ENCODE measurements at places on chromosomes 6 and 20. TPM values are rescaled to one million over a fixed set of nuclear protein-coding genes. Genes with fewer than 3 reads are reported as not detected.
A peak's percentile ranks its signal among the peaks of the same experiment; 100 is the strongest.

Gene TBC1D32
- 4.6 TPM for total RNA-seq

Gene PKIB
- total RNA-seq, result 0.52 TPM

Gene E2F1
- total RNA-seq, result 67.8 TPM

Gene HLA-DOB
- 1.7 TPM for total RNA-seq

Gene CENPQ
- 20.5 TPM for total RNA-seq

Gene MYB
- 19.4 TPM for total RNA-seq

Gene PDE10A
- total RNA-seq, result not detected

Gene TINAG
- not detected for total RNA-seq

Gene ATP9A
- 1.6 TPM for total RNA-seq

Gene SPTLC3
- 0.02 TPM for total RNA-seq

Gene CST2
- not detected for total RNA-seq

Gene RGS17
- not detected for total RNA-seq

Gene NOTCH4
- 0.51 TPM for total RNA-seq

DNA sequence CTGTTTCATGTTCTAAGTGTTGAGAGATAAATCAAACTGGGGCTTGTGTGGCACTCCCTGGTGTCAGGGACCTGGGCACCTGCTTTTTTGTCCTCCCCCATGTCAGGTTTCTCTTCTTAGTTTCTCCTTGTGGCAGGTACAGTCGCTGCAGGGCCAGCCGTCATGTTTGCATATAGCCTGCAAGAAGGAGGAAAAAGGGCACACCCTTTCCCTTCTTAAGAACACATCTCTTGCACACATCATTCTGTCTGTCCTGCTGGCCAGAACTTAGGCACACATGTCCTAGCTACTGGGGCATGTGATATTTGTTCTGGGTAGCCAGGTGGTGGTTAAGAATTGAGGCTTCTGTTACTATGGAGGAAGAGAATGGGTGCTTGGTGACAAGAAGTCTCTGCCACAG lies 27.9 kb downstream of the CDC5L start:
- DNase-seq, result no peak

DNA sequence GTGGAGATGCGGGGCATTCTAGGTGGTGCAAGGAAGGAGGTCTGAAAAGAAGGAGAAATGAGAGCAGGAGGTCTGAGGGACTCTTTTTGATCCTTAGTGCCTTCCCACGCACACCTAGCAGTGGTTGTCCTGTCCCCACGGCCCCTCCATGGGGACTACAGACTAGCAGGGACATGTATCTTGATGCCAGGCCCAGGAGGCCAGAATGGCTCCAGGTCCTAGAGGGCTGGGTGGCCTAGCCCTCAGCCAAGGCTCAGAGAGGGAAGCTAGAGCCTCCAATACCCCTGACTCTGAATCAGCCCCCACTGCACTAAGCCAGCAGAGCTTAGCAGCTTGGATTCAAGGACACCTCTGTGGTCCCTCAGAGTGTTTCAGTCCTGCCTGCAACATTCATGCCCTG lies 16.7 kb upstream of the BLCAP start:
- no peak for DNase-seq

- DNase-seq, result no peak
Observed at GRCh38 chr20:10157549-10157948, 61.1 kb upstream of the SNAP25 start.

DNA sequence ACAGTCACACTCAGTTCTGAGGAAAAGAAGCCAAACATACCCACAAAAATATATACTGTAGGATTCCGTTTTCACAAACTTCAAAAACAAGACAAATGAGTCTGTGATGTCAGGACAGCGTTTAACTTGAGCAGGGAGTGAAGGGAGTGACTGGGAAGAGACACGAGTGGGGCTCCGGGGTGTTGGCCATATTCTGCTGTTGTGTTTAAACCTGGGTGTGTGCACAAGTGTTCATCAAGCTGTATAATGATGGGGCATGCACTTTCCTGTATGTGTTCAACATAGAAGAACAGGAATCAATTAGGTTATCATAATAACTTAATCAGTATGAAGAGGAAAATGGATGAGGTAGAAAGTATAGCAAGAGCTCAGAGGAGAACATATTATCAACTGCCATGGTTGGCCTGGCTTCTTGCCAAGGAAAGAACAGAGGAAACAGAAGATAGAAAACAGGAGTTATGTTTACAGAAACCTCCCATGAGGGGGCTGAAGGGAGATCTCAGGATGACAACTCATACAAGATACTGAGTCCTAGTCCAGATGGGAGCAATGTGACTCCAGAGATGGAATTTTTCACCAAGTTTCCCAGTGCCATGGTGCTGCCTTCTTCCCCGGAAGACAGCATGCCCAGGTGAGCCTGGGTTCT lies 15.1 kb upstream of the AFDN start:
- DNase-seq, result no peak

- DNase-seq, result no peak
Observed at GRCh38 chr6:140052736-140053729, 678.6 kb upstream of the CITED2 start.

DNA sequence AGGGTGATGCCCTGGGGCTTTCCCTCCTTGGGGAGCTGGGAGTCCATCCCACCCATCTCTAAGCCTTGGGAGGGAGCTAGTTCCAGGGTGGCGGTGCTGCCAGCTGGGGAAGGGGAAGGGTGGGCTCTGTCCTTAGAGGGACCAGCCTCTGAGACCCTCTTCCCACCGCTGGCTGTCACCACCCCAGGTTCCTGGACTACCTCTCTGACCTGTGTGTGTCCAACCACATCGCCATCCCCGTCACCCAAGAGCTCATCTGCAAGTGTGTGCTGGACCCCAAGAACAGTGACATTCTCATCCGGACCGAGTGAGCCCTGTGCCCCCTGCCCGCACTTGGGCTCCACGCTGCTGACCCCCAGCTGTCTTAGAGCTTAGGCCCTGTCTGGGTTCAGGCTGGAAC lies 43.2 kb downstream of the UQCC2 start:
- no peak for DNase-seq

DNA sequence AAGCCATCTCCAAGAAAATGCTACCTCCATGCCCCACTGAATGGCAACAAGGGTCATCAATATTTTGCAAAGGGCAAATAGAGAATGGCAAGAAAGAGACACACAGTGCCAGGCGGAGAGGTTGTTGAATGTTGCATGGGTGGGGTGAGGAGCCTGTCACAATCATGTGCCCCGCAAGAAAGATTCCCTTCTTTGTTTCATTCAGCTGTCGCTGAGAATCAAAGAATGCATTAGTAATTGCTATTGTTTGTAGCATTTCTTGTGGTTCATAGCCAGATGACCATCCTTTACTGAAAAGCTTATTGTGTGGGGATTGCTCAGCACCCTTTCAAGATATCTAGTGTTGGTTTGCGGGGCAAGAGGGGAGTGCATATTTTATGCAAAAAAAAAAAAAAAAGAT lies 166.5 kb upstream of the QKI start:
- DNase-seq, result no peak

- no peak for DNase-seq
Observed at GRCh38 chr20:59962155-59962554, 3.9 kb downstream of the CDH26 start.

GRCh38 chr20:52684176-52684575 lies 288.0 kb upstream of the TSHZ2 start:
- DNase-seq, result no peak

GRCh38 chr6:166025149-166025898 lies 142.3 kb downstream of the TBXT start:
- DNase-seq, result no peak

DNA sequence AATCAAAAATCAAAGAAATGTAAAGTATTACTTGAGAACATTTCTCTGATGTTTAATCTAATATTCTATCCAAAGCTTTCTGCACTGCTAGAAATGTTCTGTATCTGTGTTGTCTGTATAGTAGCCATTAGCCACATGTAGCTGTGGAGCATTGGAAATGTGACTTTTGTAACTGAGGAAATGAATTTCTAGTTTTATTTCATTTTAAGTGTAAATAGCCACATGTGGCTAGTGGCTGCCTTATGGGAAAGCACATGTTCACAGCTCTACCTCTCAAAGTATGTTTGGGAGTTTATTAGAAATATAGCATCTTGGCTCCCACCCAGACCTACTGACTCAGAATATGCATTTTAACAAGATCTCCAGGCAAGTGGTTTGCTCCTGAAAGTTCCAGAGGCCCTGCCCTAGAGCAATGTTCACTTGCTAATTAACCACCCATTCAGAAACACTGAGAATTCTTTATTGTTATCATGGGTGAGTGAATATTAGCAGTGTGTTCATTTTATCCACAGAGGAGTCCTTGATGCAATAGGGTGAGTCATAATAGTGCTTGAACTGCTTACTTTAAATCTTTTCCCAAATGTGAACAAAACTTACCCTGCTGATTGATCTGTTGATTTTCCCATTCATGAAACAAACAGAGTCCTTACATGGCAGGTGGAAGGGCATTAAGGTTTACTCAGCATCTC lies 282.7 kb downstream of the PLCB1 start:
- DNase-seq, result no peak

DNA sequence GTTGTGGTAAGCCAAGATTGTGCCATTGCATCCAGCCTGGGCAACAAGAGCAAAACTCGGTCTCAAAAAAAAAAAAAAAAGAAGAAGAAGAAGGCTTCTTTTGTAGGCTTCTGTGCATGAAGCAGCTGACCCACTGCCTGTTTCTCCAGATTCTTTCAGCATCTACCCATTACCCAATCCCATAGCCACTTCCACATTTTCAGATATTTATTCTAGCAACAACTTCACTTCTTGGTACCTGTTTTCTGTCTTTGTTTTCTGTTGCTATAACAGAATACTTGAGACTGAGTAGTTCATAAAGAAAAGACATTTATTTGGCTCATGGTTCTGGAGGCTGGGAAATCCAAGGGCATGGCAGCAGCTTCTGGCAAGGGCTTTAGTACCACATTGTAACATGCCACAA lies 95.3 kb upstream of the SGK1 start:
- DNase-seq, result no peak

GRCh38 chr6:53627391-53628218 lies 38.0 kb downstream of the KLHL31 start:
- no peak for DNase-seq

- DNase-seq, result no peak
Observed at GRCh38 chr6:71040043-71040442, 83.2 kb upstream of the B3GAT2 start.

GRCh38 chr20:8435285-8436035 lies 303.4 kb downstream of the PLCB1 start:
- DNase-seq, result no peak

DNA sequence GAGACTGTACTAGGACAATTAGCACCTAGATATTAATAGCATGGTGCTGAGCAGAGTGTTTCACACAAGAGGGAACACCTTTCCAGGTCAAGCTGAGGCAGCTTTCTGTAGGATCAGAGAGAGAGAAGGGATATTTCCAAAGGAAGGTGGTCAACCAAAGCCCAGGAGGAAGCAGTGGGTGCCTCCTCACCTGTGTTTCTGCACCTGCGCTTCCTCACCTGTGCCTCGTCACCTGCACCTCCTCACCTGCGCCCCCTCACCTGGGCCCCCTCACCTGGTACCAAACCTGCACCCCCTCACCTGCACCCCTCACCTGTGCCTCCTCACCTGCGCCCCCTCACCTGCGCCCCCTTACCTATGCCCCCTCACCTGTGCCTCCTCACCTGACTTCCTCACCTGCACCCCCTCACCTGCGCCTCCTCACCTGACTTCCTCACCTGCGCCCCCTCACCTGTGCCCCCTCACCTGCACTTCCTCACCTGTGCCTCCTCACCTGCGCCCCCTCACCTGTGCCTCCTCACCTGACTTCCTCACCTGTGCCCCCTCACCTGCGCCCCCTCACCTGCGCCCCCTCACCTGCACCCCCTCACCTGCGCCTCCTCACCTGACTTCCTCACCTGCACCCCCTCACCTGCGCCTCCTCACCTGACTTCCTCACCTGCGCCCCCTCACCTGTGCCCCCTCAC lies 67.9 kb downstream of the TTLL2 start:
- DNase-seq, result no peak

DNA sequence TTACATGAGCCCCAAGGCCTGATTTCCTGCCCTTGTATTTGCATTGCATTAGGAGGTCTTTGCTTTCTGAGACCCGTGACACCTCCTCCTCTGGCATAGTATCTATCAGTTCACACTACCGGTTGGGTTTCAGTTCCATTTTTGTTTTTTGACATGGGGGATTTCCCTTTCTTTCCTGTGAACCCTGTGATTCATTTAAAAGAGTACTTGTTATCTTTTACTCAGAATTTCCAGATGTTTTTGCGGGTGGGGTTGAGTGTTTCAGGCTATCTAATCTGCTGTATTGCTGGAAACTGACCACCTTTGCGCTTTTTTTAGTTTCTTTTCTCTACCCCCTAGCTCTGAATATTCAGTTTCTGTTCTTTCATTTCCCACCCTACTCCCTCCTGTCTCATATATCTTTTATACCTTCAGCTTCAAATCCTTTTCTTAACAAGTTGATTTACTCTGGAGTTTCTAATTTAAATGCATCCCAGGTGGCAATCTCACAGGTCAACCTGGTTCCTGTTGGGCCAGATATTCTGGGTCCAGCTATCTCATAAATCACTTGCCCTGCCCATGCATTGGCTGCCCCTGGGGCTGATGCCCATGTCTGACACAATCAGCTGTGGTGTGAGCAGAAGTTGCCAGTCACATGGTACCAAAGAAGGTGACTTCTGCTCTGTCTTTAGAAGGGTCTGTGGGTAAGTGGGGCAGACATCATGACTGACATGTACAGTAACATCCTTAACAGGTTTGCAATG lies 14.3 kb upstream of the NCOA3 start:
- DNase-seq, result peak; percentile 77

- no peak for DNase-seq
Observed at GRCh38 chr20:63704749-63705117, 3.0 kb downstream of the ARFRP1 start.

GRCh38 chr20:57439432-57439831 lies 48.2 kb downstream of the RBM38 start:
- DNase-seq, result no peak

GRCh38 chr6:79810185-79810705 lies 137.1 kb downstream of the ELOVL4 start:
- DNase-seq, result no peak

GRCh38 chr6:56406276-56407269 lies 159.2 kb upstream of the COL21A1 start:
- DNase-seq, result no peak

GRCh38 chr6:2976571-2977085 lies 5.3 kb upstream of the SERPINB6 start:
- peak; percentile 33 for DNase-seq

All from activated CD4-positive, alpha-beta memory T cell treated with anti-CD3 and anti-CD28 coated beads for 36 hours (primary cell).